ENCODE measurements at places on chromosomes 7 and 10. TPM values are rescaled to one million over a fixed set of nuclear protein-coding genes. Genes with fewer than 3 reads are reported as not detected.

HTR7 gene
- 1.8 TPM for total RNA-seq

LRMDA gene
- total RNA-seq = 0.96 TPM

BRAT1 gene
- total RNA-seq = 84.0 TPM

TRIM73 gene
- 5.2 TPM for total RNA-seq

TMEM273 gene
- 82.3 TPM for total RNA-seq
